ENCODE measurements at places on chromosomes 6 and 20.
A peak's percentile ranks its signal among the peaks of the same experiment; 100 is the strongest.

DNA sequence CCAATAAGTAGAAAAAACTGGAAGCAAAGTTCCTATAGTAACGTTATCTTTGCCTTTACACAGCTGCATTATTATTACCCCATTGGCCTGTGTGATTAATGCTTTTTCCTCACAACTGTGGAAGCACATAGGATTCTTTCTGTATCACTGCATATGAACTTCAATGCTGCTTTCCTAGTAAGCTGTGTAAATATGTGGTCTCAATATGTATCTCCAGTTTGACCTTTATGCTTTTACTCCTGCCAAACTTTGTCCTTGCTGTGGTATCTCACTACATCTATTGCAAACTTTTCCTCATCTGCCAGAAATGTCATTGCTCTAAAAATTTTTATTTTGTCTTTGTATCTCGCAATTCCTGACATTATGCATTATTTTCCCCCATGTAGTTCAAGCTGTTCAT, 168.6 kb downstream of the ZFAND3 start:
- DNase-seq, result peak; percentile 81

- DNase-seq, result no peak
Measured at GRCh38 chr6:166204852-166205650, 37.4 kb upstream of the TBXT start.

GRCh38 chr6:70901324-70901723, 55.5 kb downstream of the B3GAT2 start:
- DNase-seq, result no peak

DNA sequence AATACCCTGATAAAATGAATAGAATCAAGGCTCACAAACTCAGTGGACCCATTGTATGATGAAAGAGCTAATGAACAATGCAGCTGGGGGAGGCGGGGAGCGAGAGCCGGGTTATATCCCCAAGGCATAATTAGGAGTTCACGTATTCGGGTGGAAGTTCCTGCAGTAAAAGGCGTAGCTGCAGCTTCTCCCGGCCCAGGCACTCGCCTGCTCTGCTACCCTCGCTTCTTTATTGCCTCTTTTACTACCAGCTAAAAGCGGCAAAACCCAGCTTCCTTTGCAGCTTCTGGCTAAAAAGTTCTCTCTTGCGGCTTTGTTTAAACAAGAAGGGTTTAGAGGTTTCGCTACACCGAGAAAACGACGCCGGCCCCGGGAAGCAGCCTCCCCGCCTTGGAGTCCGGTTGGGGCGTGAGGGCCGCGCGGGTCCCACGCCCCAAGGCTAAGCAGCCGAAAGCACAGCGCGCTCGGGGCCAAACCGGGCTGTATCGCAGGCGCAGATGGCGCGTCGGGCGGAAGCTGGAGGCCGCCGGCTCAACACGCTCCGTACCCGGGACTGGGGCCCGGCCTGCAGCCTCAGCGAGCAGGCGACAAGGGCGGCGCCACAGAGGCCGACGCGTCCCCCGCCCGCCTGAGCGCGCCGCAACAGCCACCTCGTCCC, 1.6 kb downstream of the ZBTB2 start:
- peak; percentile 64 for DNase-seq

GRCh38 chr20:39188266-39188765, 226.2 kb downstream of the DHX35 start:
- DNase-seq, result no peak

- no peak for DNase-seq
Measured at GRCh38 chr6:148650941-148651505, 95.8 kb upstream of the UST start.

- DNase-seq, result no peak
Measured at GRCh38 chr6:97322811-97323210, 39.8 kb upstream of the MMS22L start.

DNA sequence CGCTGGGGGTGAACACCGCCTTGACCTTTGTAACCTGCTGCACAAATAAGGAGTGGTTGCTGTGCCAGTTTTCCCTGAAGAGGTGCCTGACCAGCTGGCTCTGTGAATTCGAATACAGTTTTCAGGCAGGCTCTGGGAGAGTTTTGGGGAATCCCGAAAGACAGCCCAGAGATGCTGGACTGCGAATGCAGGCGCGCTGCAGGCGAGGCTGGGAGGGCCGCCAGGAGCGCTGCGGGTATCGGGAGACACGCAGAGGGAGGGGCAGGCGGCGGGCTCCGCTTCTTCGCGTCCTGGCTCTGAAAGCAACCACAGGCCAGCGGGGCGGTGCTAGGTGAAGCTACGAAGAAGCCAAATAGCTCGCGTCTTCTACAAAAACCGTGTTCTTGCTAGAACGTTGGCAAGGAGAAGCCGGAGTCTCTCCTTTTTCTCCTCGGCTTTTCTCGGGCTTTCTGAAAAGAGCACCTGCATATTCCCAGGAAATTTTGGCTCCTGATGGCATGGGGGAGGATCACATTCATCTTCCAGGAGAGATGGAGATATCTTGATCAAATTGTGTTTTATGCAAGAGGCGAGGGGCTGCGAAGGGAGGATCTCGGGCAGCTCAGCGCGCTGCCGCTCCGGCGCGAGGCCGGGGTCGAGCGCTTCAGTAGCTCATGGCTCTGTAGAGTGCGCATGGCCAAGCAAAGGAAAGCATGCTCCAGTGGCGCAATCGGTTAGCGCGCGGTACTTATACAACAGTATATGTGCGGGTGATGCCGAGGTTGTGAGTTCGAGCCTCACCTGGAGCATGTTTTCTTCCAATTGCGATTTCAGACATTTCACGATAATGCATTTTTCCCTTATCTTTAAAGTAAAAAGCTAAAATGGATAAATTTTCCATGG, 158.1 kb upstream of the ZNF184 start:
- peak; percentile 74 for DNase-seq

GRCh38 chr6:106114492-106114891, 28.4 kb downstream of the PRDM1 start:
- DNase-seq, result no peak

GRCh38 chr20:44016525-44016924, 101.9 kb downstream of the TOX2 start:
- DNase-seq, result no peak

- DNase-seq, result peak; percentile 55
Measured at GRCh38 chr6:30135757-30136156, at the start of gene TRIM40. TSS of gene TRIM40 (plus strand) at chr6:30136140. CDS start at chr6:30137037, 897 bp downstream.

GRCh38 chr6:162973151-162973872, 245.5 kb downstream of the PACRG start:
- no peak for DNase-seq

DNA sequence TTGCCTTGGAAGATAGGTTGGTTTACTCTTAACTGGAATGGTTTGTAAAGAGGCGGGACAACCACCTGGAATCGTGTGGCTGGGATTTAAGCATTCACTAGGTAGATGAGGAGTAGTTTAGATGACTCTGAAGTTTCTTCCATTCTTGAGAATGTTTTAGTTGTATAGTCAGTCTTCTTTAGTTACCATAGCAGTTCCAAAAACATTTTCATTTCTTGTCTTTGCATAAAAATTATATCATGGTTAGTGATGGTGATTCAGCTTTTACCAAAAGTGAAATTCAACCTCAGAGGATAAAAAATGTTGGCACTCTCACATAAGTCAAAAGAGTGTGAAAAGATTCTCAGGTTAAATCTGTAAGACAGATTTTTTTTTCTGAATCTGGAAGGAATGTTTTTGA, 70.3 kb downstream of the SMAP1 start:
- DNase-seq, result no peak

GRCh38 chr6:40681622-40682021, 94.5 kb upstream of the LRFN2 start:
- DNase-seq, result no peak

- DNase-seq, result no peak
Measured at GRCh38 chr6:82902290-82902689, 163.4 kb downstream of the UBE3D start.

GRCh38 chr6:150016324-150017185, 8.8 kb downstream of the RAET1L start:
- peak; percentile 69 for DNase-seq

DNA sequence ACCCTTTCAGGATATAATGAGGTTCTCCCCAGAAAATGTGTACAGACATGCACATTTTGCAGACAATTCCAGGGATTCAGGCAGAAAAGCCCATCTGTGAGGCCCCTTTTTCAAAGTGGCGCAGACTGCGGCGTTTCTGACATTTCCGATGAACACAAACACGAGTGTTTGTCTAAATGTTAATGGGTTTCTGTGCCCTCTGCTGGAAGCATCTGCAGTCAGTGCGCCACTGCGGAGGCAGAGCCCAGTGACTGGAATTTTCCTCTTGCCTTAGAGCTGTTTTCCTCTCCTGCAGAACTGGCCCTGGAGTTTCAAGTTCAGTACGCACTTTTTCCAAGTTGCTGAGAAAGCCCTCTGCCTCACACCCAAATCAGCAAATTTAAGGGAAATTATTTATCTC, 15.3 kb downstream of the ANKRD60 start:
- DNase-seq, result no peak

GRCh38 chr6:109296971-109297372, 85.3 kb downstream of the CD164 start:
- no peak for DNase-seq

GRCh38 chr6:157268835-157269234, 54.5 kb downstream of the TMEM242 start:
- no peak for DNase-seq

- no peak for DNase-seq
Measured at GRCh38 chr20:47751449-47751848, 33.8 kb downstream of the SULF2 start.

DNA sequence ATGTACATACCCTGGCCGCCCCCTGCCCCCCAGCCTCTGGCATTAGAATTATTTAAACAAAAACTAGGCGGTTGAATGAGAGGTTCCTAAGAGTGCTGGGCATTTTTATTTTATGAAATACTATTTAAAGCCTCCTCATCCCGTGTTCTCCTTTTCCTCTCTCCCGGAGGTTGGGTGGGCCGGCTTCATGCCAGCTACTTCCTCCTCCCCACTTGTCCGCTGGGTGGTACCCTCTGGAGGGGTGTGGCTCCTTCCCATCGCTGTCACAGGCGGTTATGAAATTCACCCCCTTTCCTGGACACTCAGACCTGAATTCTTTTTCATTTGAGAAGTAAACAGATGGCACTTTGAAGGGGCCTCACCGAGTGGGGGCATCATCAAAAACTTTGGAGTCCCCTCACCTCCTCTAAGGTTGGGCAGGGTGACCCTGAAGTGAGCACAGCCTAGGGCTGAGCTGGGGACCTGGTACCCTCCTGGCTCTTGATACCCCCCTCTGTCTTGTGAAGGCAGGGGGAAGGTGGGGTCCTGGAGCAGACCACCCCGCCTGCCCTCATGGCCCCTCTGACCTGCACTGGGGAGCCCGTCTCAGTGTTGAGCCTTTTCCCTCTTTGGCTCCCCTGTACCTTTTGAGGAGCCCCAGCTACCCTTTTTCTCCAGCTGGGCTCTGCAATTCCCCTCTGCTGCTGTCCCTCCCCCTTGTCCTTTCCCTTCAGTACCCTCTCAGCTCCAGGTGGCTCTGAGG, 7.6 kb downstream of the CDKN1A start:
- DNase-seq, result no peak

GRCh38 chr6:145318952-145319351, 416.4 kb downstream of the EPM2A start:
- DNase-seq, result peak; percentile 20

GRCh38 chr20:61768571-61769285, 297.0 kb downstream of the TAF4 start:
- no peak for DNase-seq

- no peak for DNase-seq
Measured at GRCh38 chr6:226516-227073, 65.7 kb upstream of the DUSP22 start.

DNA sequence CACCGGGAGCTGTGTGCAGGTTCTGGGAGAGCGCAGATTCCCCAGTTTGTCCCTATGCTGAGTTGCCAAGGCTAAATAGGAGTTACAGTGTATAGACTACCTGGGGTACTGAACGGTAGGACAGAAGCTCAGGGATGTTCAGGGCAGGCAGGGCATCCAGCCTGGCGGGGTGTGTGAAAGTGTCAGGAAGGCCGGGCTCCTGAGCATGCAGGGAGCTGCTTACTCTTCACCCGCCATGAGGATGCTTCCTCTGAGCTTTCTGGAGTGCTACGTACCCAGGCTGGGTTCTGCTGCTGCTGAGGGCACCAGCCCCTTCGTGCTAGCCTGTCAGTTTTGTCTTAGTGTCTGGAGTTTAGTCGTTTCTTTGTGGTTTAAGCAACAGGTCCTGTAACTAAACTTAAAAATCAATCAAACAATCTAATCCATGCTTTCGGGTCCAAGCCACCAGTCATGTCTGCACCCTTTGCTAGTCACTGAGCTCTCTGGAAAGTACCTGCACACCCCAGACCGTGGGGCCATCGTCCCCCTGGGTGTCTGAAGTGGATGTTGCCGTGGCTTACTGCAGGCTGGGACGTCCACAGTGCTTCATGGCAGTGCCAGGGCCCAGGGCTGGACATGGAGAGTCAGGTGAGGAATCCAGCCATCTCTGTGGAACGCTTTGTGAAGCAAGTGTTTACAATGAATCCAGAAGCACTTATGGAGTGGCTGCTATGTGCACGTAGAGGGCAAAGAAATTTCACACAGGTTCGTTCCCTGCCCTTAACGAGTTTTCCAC, 220.3 kb upstream of the SNX9 start:
- no peak for DNase-seq

DNA sequence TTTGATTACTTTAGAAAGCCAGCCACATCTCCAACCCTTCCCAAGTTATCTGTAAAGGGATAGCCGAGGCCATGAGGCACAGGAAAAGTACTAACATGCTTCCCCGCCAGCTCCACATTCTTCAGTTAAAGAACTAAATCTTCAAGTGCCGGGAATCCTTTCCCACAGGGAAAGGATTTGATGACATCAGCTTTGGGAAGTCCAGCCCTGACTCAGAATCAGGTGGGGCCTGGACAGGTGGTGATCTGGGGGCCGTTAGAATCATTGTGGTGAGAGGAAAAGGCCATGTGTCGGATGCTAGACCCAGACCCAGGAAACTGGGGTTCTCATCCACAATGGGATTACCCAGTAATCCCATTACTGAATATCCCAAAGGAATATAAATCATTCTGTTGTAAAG, 580.0 kb downstream of the QKI start:
- DNase-seq, result no peak

DNA sequence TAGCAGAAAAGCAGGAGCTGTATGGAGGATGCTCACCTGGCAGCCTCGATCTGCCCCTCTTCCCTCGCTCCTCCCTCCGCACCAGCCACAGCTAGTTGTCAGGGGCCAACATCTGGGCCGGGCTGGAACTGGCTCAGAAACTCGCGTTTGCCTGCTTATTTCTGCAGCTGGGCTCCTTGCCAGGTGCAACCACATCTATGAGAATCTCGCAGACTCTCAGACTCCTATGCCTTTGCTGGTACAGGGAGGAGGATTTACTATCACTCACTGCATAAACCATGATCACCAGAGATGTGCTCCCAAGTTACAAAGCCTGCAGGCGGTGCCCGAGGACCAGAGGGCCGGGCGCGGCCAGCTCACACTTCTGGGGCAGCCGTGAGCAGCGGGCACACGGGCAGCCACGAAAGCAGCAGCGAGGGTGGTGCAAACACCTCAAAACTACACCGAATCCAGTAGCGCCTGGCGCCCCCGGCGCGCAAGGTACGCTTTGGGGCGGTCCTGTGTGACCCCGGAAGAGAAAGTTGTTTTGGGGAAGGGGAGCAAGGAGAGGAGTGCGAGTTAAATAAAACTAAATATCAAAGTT, 577 bp upstream of the LRRC1 start:
- DNase-seq, result peak; percentile 81

DNA sequence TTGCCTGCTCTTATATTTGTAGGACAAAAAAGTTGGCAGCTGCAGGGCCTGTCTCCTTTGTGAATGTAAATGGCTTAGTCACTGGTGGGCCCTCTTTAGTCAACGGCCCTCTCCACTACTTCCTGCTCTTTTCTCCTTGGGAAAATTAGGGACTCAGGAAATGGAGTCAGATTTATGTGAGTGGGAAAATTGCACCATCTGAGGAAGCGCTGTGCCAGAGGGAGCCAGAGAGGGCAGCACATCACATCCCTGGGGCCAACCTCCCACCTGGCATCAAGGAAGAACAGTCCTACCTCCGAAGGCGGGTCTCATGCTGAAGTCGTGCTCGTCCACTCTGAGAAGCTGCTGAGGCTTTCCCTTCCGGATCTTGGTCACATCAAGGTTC, 15.6 kb downstream of the GABRR2 start:
- no peak for DNase-seq

All from HepG2 (cell line).